ENCODE measurements at places on chromosomes 16 and 17. TPM values are rescaled to one million over a fixed set of nuclear protein-coding genes. Genes with fewer than 3 reads are reported as not detected.

Gene TACO1
- 55.4 TPM for total RNA-seq

Gene ASPHD1
- 26.3 TPM for total RNA-seq

Gene SLC2A4
- 0.57 TPM for total RNA-seq

Gene TBC1D3E
- not detected for total RNA-seq

Gene TK1
- total RNA-seq = 242 TPM

Gene CDR2L
- 70.1 TPM for total RNA-seq

Gene CHST6
- 0.16 TPM for total RNA-seq

Gene STX1B
- total RNA-seq = 1.8 TPM

Gene RAPGEFL1
- 2.8 TPM for total RNA-seq

Gene MEAK7
- total RNA-seq = 45.4 TPM

Gene ELOB
- 518 TPM for total RNA-seq

Gene C16orf87
- total RNA-seq = 6.1 TPM

All from A549 treated with Mapracorat at 1 μM for 4 hours (cell line).